ENCODE measurements at places on chromosomes 3 and 15. TPM values are rescaled to one million over a fixed set of nuclear protein-coding genes. Genes with fewer than 3 reads are reported as not detected.

The DUOXA2 gene
- not detected for total RNA-seq

The WDR93 gene
- not detected for total RNA-seq

The COL7A1 gene
- total RNA-seq, result 47.5 TPM

The LRRC31 gene
- 0.14 TPM for total RNA-seq

The TMEM44 gene
- 11.2 TPM for total RNA-seq

The FBXW12 gene
- total RNA-seq, result not detected

The CACNA1D gene
- total RNA-seq, result 1.9 TPM

The RASL12 gene
- not detected for total RNA-seq

The IFT122 gene
- 19.2 TPM for total RNA-seq

The EFCAB12 gene
- not detected for total RNA-seq

The GLDN gene
- total RNA-seq, result not detected

The GOLGA6L7 gene
- not detected for total RNA-seq

The RPL39L gene
- total RNA-seq, result 75.1 TPM

The PIGZ gene
- 0.36 TPM for total RNA-seq

The MYO5C gene
- 22.3 TPM for total RNA-seq

The RARB gene
- total RNA-seq, result 2.0 TPM

The GOLGA8T gene
- total RNA-seq, result not detected

The ROBO2 gene
- total RNA-seq, result 0.52 TPM

The GHRL gene
- not detected for total RNA-seq

The TMEM266 gene
- total RNA-seq, result not detected

The EAF2 gene
- 3.0 TPM for total RNA-seq

The CFAP44 gene
- total RNA-seq, result 2.1 TPM

The EPHB3 gene
- total RNA-seq, result 0.92 TPM

The ANP32A gene
- total RNA-seq, result 99.5 TPM

The CTXN2 gene
- not detected for total RNA-seq

The AADAC gene
- not detected for total RNA-seq

The BCHE gene
- total RNA-seq, result 1.1 TPM

The RASGRF1 gene
- 5.9 TPM for total RNA-seq

The CSK gene
- 35.2 TPM for total RNA-seq

The SEC11A gene
- total RNA-seq, result 192 TPM

The ITGA11 gene
- 1.6 TPM for total RNA-seq

The GBE1 gene
- 41.9 TPM for total RNA-seq

Measured in epithelial cell of proximal tubule (primary cell).